ENCODE measurements at places on chromosomes 6 and 20. TPM values are rescaled to one million over a fixed set of nuclear protein-coding genes. Genes with fewer than 3 reads are reported as not detected.
A peak's percentile ranks its signal among the peaks of the same experiment; 100 is the strongest.

GRCh38 chr6:158311193-158311592, 1.1 kb upstream of the TULP4 start:
- DNase-seq, result no peak

The WFDC12 gene
- total RNA-seq, result not detected

DNA sequence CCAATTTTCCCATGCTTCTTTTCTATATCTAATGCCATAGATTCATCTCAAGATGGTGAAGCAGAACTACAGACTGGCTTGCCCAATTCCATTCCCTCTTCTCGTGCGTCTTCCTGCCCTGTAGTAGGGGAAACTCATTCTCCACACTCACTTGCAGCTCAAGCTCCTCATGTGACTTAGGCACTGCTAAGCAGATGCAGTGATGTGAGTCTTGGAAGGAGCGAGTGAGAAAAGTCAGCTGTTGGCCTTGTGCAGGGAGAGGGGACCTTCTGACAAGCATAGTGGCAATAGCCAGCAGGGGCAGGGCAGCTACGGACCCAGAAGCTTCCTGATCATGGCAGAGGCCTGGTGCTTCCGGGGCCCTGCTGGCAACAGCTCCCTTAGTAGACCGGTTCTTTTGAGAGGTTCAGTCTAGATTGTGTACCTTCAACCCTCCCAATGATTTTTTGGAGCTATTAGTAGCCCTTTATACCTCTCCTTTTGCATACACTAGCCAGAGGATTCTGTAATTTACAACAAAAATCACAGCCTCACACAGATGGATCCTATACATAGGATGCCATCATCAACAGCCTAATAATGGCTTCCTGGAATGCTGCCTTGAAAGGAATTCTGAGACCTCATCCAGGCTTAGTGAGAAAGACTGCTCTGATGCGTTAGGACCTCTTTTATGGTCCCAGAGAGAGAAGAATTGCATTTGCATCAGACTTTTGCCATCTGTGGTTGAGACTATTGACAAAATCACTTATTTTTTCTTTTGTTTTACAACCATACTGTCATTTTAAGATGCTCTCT, 121.5 kb upstream of the RIPOR2 start:
- DNase-seq, result no peak

DNA sequence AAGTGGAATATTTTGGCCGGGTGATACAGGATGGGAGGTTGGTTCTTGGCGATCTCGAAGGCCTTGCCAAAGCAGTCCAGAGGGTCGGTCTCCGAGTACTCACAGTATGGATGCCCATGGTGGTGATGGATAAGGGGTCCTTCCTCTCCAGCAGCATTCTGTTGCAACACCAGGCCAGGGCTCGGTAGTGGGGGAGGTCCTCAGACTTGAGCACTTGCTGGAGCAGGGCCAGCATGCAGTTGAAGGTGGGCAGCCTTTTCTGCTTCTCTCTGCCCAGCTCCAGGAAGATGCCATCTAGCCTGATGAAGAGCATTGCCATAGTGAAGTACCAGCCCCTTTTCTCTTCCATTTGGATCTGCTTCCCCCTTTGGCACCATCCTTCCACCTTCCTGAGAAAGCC, 99.4 kb upstream of the MCHR2 start:
- DNase-seq, result no peak

DNA sequence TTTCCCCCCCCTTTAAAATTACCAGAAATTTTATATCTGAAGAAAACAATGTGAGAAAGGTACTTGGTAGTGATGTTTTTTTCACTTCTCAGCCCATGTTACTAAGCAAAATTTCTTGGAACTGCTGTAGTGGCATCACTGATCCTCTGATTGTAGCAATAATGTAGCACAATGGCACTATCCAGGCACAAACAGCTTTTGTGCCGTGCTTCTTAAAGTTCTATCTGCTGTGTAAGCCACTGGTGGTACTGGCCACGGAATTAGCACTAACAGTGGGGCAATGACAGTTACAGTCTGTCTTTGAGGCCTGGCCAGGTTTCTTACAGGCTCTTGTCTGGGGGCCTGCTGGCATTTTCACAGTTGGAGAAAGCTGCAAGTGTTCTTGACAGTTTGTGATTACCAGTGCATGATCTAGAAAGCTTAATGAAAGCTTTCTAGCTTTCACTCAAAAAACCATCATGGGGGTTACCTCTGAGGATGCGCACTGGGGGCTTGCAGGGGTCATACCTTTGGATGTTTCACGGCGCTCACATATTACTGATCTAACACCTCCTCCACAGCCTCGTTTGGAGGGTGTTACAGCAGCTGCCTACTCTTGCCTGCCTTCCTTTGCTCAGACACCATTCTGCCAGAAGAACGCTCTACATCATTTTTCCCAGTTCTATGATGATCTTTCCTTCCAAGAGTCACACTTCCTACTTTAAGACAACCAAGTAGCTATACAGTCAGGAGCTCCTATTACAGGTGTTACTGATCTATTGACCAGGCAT, 58.4 kb upstream of the ARMH2 start:
- no peak for DNase-seq

DNA sequence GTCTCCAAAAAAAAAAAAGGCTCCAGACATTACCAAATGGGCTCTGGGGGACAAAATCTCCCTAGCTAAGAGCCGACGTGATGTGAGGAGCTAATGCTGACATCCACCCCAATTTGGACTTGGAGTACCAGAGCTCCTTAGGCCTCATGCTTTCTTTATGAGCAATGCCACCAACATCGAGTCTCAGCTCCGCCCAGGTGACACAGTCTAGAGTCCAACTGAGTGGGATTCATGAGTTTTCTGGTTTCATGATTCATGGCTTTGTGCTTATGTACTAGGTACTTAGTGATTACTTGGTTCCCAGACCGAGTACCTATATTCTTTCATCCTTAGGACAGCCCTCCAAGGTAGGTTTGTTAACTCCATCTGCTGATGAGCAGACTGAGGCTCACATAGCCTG, 4.4 kb downstream of the ANKRD60 start:
- no peak for DNase-seq

DNA sequence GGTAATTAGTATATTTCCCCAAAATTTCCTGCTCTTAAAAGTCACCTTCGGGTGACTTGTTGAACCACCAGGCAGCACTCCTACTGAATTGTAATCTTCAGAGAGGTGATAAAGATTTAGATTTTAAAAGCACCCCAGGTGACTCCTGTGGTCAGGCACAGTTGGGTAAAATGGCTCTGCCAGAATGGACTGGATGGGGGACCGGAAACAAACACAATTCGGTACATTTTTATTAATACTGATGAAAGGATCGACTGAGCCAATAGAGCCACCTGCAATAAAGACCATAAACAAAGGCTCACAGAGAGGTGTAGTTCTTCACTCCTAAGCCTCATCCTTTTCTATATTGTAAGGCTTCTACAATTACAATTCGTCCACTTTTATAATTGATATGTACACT, 19.6 kb upstream of the FAM83C start:
- no peak for DNase-seq

DNA sequence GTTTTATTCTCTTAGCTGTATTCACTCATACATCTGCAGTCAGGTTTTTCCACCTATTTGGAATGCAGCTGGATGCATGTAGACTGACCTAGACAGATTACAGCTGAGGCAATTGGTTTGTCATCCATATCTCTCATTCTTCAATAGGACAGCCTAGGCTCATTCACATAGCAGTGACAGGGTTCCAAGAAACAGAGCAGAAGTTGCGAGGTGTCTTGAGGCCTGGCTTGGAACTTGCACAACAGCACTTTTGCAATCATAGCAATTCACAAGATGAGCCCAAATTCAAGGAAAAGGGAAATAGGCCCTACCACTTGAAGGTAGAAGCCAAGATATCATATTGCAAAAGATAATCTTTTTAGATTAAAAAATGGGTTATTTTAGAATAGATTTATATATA, 508.9 kb upstream of the JAG1 start:
- no peak for DNase-seq

The NKX2-4 gene
- not detected for total RNA-seq

GRCh38 chr6:34580707-34581560, 24.8 kb upstream of the SPDEF start:
- no peak for DNase-seq

DNA sequence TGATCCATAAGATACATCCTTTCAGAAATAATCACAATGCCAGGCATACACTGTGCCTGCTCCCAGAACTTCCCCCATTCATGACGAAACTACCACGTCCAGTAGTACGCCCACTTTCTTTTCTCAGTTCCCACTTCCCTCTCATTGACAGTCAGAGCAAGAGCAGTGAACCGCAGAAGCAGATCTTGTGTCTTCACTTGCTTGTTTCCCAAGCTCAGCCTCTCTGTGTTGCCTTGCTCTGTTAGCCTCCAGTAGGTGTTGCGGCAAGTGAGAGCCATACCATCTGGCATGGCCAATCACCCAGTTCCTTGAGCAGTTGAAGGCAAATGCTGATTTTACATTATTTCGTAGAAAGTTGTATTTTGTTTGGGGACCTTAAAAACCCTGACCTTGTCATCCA, 11.7 kb downstream of the UST start:
- DNase-seq, result no peak

The L3MBTL3 gene
- 3.2 TPM for total RNA-seq

DNA sequence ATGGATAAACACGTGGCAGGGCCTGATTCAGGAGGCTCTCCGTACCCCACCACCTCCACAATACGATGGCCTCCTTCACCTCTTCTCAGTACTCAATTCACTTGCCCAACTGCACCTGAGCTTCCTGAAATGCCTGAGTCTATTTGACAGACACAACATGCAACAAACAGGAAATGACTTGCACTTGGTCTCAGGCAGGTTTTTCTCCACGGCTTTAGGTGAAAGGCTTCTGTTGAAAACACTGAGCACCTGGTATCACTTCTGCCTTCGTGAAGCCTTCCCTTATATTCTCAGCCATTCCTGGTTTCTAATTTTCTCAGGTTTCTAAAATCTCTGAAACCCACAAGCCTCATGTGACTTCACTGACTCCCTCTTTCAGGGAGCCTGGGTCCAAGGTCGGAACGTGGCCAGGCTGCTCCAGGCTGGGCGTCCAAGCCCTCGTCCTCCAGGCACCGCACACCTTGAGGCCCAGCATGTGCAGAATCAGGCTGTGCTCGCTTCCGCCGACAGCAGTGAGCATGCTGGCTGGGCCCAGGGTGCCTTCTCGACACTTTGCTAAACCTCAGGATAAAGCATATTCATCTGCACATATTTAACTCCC, 34.7 kb downstream of the TAF4 start:
- DNase-seq, result no peak

The FLRT3 gene
- total RNA-seq, result 1.2 TPM

DNA sequence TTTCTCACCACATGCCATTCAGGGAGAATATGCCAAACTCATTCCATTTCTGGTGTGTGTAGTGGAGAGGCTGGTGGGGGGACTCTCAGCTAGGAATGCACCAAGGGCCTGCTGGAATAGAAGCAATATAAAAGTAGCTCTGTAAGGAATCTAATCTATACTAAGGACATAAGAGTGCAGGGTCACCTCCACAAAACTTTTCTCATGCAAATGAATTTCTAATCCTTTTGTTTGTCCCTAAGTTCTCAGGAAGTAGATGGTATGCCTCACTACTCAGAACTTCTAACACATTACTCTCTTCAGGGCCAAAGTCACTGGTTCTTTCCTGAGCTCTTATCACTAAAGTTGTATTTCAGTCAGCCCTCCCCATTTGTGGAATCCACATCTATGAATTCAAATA, 427.2 kb downstream of the C6orf118 start:
- DNase-seq, result no peak

- DNase-seq, result no peak
These were observed 3.4 kb downstream of the PTPRT start for GRCh38 chr20:43186312-43186711.

- no peak for DNase-seq
These were observed 51.1 kb downstream of the RALGAPB start for GRCh38 chr20:38523697-38524096.

- DNase-seq, result no peak
These were observed 416.5 kb downstream of the BCKDHB start for GRCh38 chr6:80523010-80523409.

DNA sequence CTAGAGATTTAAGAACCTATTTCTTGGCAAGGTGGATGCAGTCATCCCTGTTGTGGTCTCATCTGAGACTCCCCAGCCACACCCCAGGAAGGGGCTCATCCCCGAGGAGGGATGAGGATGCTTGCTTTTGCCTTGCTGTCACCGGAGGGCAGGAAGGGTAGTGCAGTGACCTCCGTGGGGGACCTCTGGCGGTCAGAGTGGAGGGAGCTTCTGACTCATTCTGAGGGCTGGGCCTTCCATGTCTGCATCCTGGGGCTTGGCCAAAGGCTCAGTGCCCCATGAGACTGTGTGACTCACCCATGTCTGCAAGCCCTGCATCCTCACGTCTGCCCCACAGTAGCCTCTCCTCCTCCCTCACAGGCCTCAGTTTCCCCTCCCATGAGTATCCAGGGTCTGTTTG, 38.7 kb downstream of the UQCC2 start:
- DNase-seq, result peak; percentile 93

- DNase-seq, result no peak
These were observed 758.9 kb upstream of the MMS22L start for GRCh38 chr6:98041921-98042320.

DNA sequence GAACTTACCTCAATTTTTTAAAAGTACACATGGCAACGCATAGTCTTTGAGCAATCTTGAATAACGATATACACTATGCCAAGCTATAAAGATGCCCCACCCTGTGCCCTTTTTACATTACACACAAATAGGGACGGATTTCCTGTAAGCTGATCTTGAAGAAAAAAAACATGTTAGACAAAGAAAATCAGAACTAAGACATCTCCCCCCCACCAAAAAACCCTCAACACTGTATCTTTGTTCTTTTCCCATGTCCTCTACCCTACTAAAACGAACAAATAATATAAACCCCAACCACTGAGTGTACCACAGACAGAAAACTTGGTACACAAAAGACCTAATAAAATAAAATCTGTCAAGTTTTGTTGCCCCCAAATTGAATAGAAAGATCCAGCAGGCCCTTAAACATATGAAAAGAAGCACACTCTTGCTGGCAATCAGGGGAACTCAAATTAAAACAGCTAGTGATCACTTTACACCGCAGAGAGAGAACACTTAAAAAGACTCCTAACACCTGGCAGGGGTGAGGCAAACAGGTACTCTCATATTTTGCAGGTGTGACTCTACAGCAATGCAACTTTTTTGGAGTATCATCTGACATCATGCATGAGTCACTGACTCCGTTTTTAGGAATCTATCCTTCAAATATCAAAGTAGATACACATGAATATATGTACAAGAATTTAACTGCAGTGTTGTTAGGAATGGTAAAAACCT, 29.6 kb downstream of the BACH2 start:
- no peak for DNase-seq

GRCh38 chr6:95574811-95575210, 2.5 kb upstream of the MANEA start:
- DNase-seq, result no peak

DNA sequence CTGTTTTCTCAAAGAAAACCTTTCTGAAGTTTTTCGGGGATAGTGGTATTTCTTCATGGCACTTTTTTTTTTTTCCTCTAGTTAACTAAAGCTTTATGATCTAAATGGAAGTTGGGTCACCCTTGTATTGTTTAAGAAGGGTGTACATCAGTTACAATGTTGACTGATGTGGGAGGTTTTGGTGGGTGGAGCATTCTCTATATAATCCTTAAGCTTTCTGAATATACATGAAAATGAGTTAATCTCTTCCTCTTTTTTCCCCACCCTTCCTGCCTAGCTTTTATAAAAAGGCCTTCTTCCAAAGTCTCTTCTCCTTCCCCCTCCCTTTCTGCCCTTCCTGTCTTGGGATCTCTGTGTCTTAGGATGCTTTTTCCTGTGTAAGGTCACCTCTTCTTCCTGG, 47.2 kb downstream of the DHX35 start:
- no peak for DNase-seq
